Fibroblast of skin of abdomen (primary cell): ENCODE measurements at places on chromosomes 3 and 15.

DNA sequence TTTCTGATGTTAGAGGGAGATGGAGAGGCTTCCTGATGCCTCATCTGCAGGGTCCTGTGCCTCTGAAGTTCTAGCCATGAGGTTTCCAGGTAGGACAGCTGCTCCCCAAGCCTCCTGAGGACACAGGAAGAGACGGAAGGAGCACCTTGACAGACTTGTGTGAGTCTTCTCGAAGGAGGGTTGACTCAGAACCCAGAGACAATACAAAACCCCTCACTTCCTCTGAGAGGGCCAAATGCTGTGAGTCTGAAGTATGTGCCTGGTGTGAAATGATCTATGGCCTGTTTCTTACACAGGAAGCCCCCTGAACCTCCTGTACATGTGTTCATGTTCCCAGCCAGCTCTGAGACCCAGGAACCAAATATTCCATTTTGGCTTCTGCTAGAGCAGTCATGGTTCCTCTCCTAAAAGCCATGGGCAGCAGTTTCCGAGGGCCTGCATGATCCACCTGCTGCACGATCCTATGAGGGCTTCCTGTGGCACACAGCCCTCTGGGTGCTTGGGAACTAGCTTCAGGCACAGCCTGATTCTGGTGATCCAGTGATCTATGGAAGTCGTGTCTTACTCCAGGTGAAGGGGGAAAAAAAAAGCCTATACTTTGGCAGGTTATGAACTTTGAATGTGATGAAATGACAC, 62.2 kb downstream of the AAGAB start:
- DNase-seq, result no peak

GRCh38 chr15:53910852-53911251, 67.4 kb upstream of the UNC13C start:
- no peak for DNase-seq

GRCh38 chr3:21393683-21394311, 357.2 kb downstream of the ZNF385D start:
- no peak for DNase-seq

GRCh38 chr15:38231436-38231835, 21.2 kb upstream of the SPRED1 start:
- no peak for DNase-seq

DNA sequence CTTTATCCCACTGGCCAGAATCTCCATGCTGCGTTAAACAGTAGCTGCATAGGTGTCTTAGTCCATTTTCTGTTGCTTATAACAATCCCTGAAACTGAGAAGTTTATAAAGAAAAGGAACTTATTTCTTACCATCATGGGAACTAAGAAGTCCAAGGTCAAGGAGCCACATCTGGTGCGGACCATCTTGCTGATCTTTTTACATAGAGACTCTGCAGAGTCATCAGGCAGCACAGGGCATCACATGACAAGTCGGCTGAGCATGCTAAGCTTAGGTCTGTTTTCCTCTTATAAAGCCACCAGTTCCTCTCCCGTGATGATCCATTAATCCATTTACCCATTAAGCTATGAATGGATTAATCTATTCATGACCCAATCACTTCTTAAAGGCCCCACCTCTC, 22.4 kb upstream of the FAM174B start:
- DNase-seq, result no peak

DNA sequence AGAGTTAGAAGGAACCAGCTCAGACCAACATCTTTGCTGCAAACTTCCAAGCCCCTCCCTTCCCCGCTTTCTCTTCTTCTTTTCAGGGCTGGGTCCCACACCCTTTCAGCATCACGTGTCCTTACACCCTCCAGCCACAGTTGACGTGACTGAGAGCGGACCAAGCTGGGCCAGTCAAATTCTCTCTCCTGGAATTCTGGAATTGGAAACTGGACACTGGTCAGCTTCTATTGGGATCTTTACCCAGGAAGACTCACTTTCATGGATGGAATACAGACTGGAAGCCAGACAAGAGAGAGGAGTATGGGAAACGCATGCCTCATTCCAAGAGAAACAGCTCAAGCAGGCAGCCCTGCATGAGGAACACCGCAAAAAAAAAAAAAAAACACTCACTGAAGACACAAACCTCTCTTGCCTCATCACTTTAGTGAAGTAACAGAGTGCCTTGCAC, 12.4 kb upstream of the TPM1 start:
- DNase-seq, result peak; percentile 63

DNA sequence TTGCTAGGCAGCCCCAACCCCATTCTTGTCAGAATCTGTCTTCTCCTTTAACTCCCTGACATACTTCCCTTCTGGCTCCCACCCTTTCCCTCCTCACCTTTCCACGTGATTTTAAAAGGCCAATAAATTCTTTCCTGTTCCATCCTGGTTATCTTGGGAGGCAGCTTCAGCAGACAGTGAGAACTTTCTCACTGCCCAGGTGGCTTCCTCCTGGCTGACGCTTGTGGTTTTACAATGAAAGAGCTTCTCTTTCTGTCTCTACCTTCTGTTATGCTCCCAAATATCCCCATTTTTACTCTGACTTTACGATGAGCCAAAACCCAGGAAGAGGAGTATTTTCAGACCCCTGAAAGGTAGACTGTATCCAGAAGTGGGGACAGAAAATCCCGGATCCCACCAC, 42.1 kb downstream of the GASK1A start:
- DNase-seq, result no peak

DNA sequence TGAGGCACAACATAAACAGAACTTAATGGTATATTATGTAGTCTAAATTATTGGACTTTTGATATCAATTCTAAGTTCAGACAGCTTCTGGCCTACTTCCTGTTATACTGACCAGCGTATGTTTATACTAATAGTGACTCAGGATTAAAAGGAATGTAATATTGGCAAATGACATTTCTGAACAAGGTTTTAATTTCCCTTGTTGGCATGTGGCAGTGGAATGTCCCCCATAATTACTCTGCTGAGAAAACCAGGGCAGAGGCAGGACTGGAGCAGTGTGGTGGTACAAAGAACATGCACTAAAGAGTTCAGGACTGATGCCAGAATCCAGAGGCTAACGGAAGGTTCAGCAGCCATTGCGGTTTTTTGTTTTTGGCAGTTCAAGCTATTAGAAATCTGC, 184.0 kb downstream of the KCNAB1 start:
- DNase-seq, result peak; percentile 44

- DNase-seq, result peak; percentile 15
These were observed 767 bp downstream of the GLT8D1 start for GRCh38 chr3:52704611-52705437.

DNA sequence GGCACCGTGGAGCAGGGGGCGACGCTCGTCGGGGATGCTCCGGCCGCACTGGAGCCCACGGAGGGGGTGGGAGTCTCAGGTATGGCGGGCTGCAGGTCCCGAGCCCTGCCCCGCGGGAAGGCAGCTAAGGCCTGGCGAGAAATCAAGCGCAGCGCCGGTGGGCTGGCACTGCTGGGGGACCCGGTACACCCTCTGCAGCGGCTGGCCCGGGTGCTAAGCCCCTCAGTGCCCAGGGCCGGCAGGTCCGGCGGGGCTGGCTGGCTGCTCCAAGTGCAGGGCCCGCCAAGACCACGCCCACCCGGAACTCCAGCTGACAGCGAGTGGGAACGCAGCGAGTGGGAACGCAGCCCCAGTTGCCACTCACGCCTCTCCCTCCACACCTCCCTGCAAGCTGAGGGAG, 676.4 kb downstream of the SI start:
- no peak for DNase-seq

DNA sequence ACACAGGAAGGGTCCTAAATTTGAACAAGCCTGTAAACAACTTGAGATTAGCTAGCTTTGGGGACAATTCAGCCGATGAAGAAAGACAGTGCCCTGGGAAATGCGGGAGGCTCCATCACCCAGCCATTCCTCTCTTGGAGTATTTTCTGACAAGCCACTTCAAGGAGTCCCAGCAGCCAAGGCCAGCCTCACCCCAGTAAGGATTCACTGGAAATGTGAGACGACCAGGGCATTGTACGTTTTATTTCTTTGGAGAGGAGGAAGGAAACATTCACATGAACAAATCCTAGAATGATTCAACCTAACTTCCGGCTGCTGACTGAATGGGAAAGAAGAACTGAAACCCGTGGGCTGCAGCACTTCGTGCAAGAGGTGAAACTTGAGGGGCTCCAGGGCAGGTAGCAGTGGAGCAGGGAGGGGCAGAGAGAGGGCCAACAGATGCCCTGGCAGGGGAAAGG, 116.4 kb upstream of the ARHGEF3 start:
- no peak for DNase-seq

- DNase-seq, result peak; percentile 78
These were observed 30.2 kb downstream of the FAM174B start for GRCh38 chr15:92625251-92625980.

DNA sequence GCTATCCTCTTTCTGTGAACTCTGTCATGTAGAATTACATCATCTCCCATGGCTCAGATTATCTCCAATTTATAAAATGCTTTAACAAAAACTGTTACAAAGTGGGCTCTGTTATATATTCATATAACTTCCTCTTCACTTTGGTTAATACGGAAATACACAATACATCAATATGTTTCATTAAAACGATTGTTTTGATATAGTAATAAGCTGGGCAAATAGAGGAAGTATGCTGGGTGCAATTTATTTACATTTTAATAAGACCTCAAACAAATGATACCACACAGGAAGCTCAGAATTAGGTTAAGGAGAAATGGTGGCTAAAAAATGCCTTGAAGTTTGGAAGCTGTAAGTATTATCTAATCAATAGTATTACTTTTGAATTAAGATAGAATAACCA, 331.0 kb downstream of the ZBTB20 start:
- DNase-seq, result no peak

DNA sequence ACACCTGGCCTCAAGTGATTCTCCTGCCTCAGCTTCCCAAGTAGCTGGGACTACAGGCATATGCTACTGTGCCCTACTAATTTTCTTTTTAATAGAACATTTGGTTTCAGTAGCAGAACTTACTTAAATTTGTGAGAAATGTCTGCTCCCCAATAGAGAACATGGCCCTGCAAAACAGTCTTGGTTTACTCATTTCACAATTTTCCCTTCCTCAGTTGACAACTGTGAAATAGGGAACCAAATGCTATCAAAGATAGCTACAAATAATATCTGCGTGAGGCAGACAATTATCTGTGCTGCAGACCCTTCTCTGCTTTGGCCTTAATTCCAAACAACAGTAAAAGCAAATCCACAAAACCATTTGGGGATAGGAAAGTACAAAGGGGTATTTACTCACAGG, 22.6 kb downstream of the METTL6 start:
- DNase-seq, result no peak

DNA sequence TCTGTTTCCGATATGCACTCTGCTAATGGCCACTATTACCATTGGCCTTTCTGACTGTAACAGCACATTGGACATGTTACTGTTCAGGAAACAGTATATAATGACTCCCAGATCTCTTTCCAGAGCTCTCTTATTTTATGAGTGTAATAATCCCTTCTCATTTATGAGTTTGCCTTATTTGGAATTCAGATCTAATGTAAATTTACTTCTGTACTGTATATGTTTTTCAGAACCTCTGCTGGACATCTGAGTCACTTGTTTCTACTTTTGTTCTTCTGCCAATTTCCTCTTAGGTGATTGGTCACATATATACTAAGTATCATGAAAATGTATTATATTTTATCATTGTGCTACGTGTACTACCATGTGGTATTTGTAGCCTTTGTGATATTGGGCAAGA, 30.5 kb downstream of the RSRC1 start:
- DNase-seq, result peak; percentile 2

DNA sequence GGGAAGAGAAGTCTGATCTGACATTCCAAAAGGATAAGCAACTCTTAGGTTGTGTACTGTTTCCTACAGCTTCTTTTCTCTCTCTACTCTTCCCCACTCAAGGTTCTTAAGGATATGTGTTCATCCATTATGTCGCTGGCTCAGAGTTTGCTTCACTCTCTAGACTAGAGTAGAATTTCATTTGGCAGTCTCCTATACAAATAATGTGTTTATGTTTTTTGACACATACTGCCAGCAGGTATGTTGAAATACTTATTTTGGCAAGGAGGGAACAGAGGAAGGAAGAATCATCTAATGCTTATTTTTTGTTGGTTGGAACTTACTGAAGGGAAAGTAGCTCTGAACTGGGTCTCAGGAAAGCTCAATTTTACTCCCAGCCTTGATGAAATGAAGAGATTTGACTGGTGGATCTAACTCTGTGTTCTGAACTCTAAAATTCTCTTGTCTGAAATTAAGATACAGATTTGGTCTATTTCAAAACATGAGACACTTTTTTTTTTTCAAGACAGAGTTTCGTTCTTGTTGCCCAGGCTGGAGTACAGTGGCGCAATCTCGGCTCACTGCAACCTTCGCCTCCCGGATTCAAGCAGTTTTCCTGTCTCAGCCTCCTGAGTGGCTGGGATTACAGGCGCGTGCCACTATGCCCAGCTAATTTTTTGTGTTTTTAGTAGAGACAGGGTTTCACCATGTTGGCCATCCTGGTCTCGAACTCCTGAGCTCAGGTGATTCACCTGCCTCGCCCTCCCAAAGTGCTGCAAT, 7.6 kb upstream of the EMC3 start:
- DNase-seq, result no peak

DNA sequence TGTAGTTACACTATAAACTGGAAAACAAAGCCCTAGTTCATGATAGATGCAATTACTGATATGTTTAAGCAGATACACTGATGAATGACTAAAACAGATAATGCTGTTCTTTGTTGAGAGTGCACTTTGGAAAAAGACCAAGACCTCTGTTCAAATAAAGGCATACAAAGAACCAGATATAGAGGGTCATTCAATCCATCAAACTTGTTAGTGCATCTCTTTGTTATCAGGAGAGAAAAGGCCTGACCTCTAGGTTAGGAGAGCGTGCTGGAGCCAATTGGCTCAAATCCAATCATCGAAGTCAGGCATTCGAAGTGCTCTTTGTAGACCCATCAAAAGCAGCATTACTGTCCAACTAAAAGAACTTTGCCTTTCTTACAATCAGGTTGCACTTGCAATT, 124.2 kb downstream of the TFG start:
- DNase-seq, result no peak

GRCh38 chr3:114697401-114697800, 403.6 kb downstream of the TIGIT start:
- no peak for DNase-seq

DNA sequence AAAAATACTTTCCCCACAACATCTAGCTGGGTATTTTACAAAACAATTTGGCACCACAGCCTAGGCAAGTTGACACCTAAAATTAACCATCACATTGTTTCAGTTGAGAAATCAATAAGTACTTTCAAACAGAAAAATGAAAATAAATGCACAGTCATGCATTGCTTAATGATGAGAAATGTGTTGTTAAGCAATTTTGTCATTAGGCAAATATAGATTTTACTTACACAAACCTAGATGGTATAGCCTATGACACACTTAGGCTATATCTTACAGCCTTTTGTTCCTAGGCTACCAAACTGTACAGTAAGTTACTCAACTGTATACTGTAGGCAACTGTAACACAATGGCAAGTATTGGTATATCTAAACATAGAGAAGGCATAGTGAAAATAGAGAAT, 608.6 kb upstream of the BCHE start:
- DNase-seq, result no peak

DNA sequence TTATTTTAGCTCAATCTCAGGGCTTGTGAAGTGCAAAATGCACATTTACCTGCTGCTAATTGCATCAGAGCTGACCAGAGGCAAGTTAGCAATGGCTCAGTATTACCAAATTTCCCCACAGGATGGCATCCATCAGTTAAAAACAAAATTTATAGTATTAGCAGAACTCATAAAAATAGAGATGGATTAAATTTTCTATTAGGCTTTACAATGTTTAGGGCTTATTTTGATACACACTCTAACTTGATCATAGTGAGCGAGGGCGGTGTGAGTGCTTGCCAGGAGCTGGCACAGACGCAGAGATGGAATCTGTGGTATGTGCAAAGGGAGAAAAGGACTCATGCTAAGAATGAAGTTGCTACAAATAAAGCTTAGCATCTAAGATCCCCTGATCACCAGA, 241.0 kb downstream of the NSUN3 start:
- DNase-seq, result peak; percentile 29

- peak; percentile 10 for DNase-seq
These were observed 103.8 kb downstream of the GALK2 start for GRCh38 chr15:49273734-49274318.
